Central memory CD8-positive, alpha-beta T cell (primary cell): ENCODE measurements at places on chromosomes 1 and 21.

- DNase-seq: no peak
- peaks cover 56% of the 10 kb centered on the region for H3K4me1 ChIP-seq
- H3K27me3 ChIP-seq: no peaks in the 10 kb centered on the region
- H3K27ac ChIP-seq: peak overlapping the region; percentile 99
- H3K4me3 ChIP-seq: peak overlapping the region; percentile 99
These were observed 1.7 kb downstream of the DCAF8 start for GRCh38 chr1:160260406-160261382.

- no peak overlapping the region for H3K4me3 ChIP-seq
- no peaks in the 10 kb centered on the region for H3K27me3 ChIP-seq
- DNase-seq: no peak
- H3K4me1 ChIP-seq: peaks cover 39% of the 10 kb centered on the region
- H3K36me3 ChIP-seq: peaks cover 1% of the 10 kb centered on the region
- no peak overlapping the region for H3K27ac ChIP-seq
These were observed 84.0 kb downstream of the MAN1C1 start for GRCh38 chr1:25700626-25701025.

DNA sequence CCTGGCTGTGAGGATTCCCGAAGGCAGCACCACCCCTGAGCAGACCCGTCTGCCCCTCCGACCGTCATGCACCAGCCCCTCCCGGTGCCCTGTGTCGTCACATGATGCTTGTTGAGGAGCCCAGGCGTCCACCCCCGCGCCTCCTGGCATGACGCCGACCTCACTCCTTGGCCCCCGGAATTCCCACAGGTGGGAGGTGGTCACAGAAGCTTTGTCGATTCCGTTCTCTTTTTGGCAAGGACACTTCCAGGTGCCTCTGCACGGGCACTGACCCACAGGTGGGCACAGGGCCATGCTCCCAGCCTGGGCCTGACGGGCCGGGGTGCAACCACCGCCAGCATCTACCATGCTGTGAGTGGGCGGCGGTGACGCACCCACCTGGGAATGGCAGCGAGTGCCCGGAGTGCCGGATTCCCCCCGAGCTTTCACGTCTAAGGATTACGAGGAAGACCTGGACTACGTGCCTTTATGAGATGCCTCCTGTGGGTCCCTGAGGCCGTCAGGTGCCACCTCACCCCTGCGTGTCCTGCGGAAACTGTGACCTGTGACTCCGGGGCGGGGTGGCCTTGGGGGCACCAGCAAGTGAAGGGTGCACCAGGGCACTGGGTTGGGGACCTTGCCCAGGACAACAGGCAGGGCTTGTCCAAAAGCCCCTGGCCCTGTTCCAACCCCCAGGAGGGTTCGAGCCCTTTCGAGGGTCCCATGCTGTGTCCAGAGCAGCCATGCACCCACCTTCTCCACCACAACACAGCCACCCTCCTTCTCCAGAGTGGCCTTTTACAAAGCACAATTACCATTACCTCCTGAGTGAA, 31.4 kb upstream of the COL6A1 start:
- peaks cover 51% of the 10 kb centered on the region for H3K27me3 ChIP-seq
- H3K36me3 ChIP-seq: no peaks in the 10 kb centered on the region
- no peaks in the 10 kb centered on the region for H3K4me1 ChIP-seq
- no peak for DNase-seq
- no peak overlapping the region for H3K4me3 ChIP-seq
- no peak overlapping the region for H3K27ac ChIP-seq

DNA sequence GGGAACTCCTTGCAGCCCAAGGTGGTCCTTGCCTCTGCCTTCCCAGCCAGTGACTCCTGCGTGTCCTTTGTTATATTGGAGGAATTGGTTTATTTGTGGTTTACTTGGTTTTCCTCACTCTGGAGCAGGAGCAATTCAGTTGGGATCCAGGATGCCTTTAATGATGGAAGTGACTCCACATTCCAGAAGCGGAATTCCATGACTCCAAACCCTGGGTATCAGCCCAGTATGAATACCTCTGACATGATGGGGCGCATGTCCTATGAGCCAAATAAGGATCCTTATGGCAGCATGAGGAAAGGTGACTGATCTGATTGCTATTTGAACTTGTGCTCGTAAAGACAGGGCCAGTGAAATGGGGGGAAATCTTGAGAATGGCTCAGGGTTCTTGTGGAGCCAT, 15.1 kb upstream of the PIGV start:
- H3K36me3 ChIP-seq: peaks cover 84% of the 10 kb centered on the region
- no peak overlapping the region for H3K4me3 ChIP-seq
- H3K4me1 ChIP-seq: peaks cover 18% of the 10 kb centered on the region
- no peaks in the 10 kb centered on the region for H3K27me3 ChIP-seq
- DNase-seq: no peak
- H3K27ac ChIP-seq: peak overlapping the region; percentile 25

DNA sequence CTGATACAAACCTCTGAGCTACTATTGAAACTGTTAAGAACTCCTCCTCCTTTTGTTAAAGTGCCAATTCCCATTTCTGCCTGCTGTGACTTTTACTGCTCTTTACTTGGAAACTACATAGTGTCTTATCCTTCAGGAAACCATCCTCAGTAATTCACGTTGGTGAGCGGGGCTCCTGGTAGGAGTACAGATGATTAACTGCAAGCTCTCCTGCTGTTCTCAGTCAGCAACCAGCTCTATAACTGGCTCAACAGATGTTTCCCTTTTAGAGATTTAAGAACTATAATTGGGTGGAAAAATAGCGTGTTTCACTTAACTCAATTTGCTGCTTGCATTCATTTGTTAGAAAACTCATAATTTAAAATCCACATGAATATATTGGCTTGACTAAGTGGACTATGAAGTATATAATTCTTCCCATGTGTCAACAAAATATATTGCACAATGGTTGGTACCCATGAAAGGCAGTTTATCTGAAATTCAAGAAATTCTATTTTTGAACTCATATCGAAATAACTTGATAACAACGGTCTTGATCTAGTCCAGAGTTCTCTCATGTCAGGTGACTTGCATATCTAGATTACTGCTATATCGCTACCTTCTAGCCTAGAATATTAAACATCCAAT, 574.0 kb downstream of the KCNT2 start:
- H3K4me3 ChIP-seq: no peak overlapping the region
- H3K36me3 ChIP-seq: no peaks in the 10 kb centered on the region
- H3K27ac ChIP-seq: no peak overlapping the region
- no peak for DNase-seq

- DNase-seq: no peak
- no peaks in the 10 kb centered on the region for H3K27me3 ChIP-seq
- no peaks in the 10 kb centered on the region for H3K36me3 ChIP-seq
These were observed 133.7 kb downstream of the SMYD2 start for GRCh38 chr1:214414691-214415090.

- peaks cover 47% of the 10 kb centered on the region for H3K36me3 ChIP-seq
- no peak for DNase-seq
- H3K27ac ChIP-seq: no peak overlapping the region
- no peak overlapping the region for H3K4me3 ChIP-seq
- peaks cover 53% of the 10 kb centered on the region for H3K4me1 ChIP-seq
- H3K27me3 ChIP-seq: no peaks in the 10 kb centered on the region
These were observed 7.3 kb downstream of the PLEKHO1 start for GRCh38 chr1:150156868-150157603.

- peaks cover 48% of the 10 kb centered on the region for H3K27me3 ChIP-seq
- H3K4me3 ChIP-seq: no peak overlapping the region
- peaks cover 6% of the 10 kb centered on the region for H3K4me1 ChIP-seq
These were observed 51.1 kb downstream of the SIM2 start for GRCh38 chr21:36749935-36750575.

DNA sequence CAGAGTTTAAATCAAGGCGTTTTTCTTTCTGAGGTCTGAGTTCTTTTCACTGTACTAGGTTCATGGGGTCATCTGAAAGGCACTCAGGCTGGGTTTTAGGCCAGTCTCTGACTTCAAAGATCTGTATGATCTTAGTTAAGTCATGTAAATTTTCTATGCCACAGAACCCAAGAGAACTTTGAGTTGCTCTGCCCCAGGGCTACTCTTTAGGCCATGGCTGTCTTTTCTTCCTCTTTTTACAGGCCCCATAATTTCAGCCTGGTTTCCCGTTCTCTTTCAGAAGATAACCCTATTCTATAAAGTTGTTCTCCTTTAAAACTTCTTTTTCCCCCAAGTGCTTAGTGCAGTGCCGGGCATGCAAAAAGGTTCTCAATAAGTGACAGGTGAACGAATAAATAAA, 26.1 kb downstream of the METTL13 start:
- H3K4me1 ChIP-seq: peaks cover 13% of the 10 kb centered on the region
- no peaks in the 10 kb centered on the region for H3K27me3 ChIP-seq
- H3K27ac ChIP-seq: no peak overlapping the region
- no peak for DNase-seq

GRCh38 chr1:241950390-241950789, 7.2 kb upstream of the BECN2 start:
- H3K36me3 ChIP-seq: no peaks in the 10 kb centered on the region
- DNase-seq: no peak
- no peak overlapping the region for H3K27ac ChIP-seq
- no peaks in the 10 kb centered on the region for H3K4me1 ChIP-seq
- H3K4me3 ChIP-seq: no peak overlapping the region
- peaks cover 13% of the 10 kb centered on the region for H3K27me3 ChIP-seq

DNA sequence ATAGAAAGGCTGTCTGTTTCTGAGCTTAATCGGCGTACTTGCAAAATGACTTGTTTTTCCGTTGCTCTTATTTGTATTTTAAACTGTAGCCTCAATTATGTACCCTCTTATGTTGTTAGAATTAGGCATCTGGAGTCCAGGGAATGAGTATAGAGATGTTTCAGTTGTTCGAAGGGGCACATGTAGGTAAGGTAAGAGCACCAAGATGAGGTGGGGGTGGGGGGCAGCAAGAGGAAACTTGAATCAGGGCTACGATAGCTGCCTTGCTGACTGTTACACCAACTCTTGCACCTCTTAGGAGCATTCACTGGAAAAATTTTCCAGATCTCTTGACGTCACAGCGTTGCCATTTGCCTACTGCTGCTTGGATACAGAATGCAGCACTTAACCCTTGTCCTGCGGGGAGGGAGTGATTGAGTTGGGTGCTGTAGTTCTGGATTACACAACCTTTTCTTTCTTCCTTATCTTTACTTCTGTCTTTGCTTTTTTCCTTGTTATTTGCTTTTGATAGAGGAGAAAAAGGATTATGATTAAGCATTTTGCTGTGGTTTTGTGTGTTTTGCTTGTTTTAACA, 3.2 kb downstream of the ATP1B1 start:
- H3K27ac ChIP-seq: no peak overlapping the region
- no peaks in the 10 kb centered on the region for H3K27me3 ChIP-seq
- peaks cover 6% of the 10 kb centered on the region for H3K36me3 ChIP-seq
- H3K4me1 ChIP-seq: peaks cover 22% of the 10 kb centered on the region

DNA sequence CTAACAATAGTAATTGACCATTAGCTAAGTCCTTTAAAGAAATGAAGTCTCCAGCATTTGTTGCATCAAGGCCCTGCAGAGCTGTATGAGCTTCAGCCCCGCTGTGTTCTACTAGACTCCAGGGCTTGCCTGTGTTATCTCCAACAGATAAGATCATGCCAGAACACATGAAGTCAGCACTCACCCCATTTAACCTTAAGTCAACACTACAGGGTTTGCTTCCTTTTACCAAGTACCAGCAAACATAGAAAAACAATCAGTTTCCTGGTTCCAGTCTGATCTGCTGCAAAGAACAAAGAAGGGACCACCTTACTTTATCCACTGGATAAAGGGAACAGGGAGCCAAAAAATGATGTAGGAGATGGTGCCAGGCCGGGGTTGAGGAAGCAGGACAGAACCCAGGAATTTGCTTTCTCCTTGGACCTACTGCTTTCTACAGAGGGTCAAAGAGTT, 41.3 kb upstream of the ENAH start:
- H3K27me3 ChIP-seq: peaks cover 19% of the 10 kb centered on the region
- H3K27ac ChIP-seq: no peak overlapping the region
- no peaks in the 10 kb centered on the region for H3K36me3 ChIP-seq
- no peaks in the 10 kb centered on the region for H3K4me1 ChIP-seq

DNA sequence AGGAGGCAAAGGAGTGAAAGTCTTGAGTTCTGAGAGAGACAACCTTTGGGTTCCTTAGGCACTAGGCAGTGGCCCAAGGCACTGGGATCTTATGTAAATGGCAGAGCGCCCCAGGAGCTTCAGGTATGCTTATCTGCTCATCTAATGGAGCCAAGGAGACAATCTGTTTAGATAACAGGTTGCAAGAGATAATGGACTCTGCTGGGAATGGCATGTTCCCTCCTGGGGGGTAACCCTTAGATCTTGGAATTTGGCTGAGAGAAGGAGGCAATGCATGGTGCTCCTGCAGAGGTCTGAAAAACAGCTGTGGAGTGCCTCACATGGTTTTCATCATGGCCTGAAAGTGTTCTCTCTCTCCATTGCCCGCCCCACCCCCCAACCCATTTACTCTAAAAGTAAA, 44.1 kb upstream of the WLS start:
- H3K27me3 ChIP-seq: no peaks in the 10 kb centered on the region
- H3K36me3 ChIP-seq: no peaks in the 10 kb centered on the region
- H3K4me1 ChIP-seq: no peaks in the 10 kb centered on the region
- no peak overlapping the region for H3K4me3 ChIP-seq
- H3K27ac ChIP-seq: no peak overlapping the region
- DNase-seq: no peak

DNA sequence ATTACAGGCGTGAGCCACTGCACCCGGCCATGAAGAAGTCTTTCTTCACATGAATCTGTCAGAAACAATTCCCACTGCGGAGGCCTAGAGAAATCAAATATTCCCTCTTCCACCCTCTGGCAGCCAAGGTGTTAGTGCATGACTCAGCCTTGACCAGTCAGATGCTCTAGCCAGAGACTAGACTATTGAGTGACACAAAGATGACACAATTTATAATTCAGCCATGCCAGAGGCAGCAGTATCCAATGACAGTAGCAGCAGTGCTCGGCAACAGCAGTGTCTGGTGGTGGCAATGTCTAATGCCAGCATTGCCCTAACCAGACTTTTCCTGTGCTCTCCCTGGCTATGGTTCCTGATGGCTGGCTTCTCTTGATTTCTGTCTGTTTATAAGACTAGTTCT, 8.7 kb downstream of the CTXND2 start:
- H3K4me1 ChIP-seq: peaks cover 5% of the 10 kb centered on the region
- no peak for DNase-seq
- no peak overlapping the region for H3K27ac ChIP-seq

- no peak for DNase-seq
- H3K4me1 ChIP-seq: peaks cover 6% of the 10 kb centered on the region
- no peak overlapping the region for H3K4me3 ChIP-seq
- H3K27me3 ChIP-seq: no peaks in the 10 kb centered on the region
- H3K36me3 ChIP-seq: no peaks in the 10 kb centered on the region
These were observed 44.9 kb upstream of the EFHD2 start for GRCh38 chr1:15364740-15365139.
